ENCODE measurements at places on chromosomes 1 and 21. TPM values are rescaled to one million over a fixed set of nuclear protein-coding genes. Genes with fewer than 3 reads are reported as not detected.

GRCh38 chr1:43822040-43822690 lies 111.4 kb upstream of the ARTN start:
- DNase-seq: no peak
- H3K36me3 ChIP-seq: peaks cover 10% of the 10 kb centered on the region
- peaks cover 3% of the 10 kb centered on the region for H3K27me3 ChIP-seq
- no peaks in the 10 kb centered on the region for H3K4me1 ChIP-seq
- no peak overlapping the region for H3K4me3 ChIP-seq

The LCE1F gene
- not detected for total RNA-seq

- H3K36me3 ChIP-seq: peaks cover 12% of the 10 kb centered on the region
- DNase-seq: no peak
- H3K4me1 ChIP-seq: no peaks in the 10 kb centered on the region
- H3K27me3 ChIP-seq: no peaks in the 10 kb centered on the region
- H3K27ac ChIP-seq: no peak overlapping the region
Measured at GRCh38 chr1:29047142-29047541, 76.6 kb downstream of the TMEM200B start.

- no peaks in the 10 kb centered on the region for H3K27me3 ChIP-seq
- no peak for DNase-seq
- H3K4me1 ChIP-seq: no peaks in the 10 kb centered on the region
- H3K4me3 ChIP-seq: no peak overlapping the region
Measured at GRCh38 chr1:226481133-226481532, 67.4 kb upstream of the STUM start.

DNA sequence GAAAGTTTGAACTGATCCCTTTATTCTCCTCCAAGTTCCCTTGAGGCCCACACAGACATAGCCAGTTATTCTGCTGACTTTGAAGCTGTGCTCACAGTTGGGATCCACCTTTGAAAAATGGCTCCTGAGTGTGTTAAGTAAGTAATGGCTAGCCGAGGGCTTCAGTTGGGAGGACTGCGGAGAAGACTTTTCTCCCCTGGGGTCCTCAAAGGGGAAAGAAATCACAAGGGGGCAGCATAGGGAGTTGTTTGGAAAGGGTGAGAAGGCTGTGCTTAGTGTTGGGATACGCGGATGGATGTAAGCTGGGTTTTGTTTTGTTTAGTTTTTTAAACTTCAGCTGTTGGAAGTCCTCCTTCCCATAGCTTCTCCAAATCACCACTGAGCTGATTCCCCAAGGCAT lies 8.3 kb downstream of the PGM1 start:
- DNase-seq: no peak
- peaks cover 5% of the 10 kb centered on the region for H3K36me3 ChIP-seq
- no peaks in the 10 kb centered on the region for H3K27me3 ChIP-seq
- H3K4me1 ChIP-seq: peaks cover 32% of the 10 kb centered on the region
- no peak overlapping the region for H3K4me3 ChIP-seq

The OR2L3 gene
- not detected for total RNA-seq
